ENCODE measurements at places on chromosomes 12 and 14. TPM values are rescaled to one million over a fixed set of nuclear protein-coding genes. Genes with fewer than 3 reads are reported as not detected.

The KRT71 gene
- not detected for total RNA-seq

The MANSC1 gene
- total RNA-seq, result 10.5 TPM

- peak; percentile 5 for DNase-seq
Observed at GRCh38 chr14:68039593-68039992, 220.0 kb downstream of the RAD51B start.

DNA sequence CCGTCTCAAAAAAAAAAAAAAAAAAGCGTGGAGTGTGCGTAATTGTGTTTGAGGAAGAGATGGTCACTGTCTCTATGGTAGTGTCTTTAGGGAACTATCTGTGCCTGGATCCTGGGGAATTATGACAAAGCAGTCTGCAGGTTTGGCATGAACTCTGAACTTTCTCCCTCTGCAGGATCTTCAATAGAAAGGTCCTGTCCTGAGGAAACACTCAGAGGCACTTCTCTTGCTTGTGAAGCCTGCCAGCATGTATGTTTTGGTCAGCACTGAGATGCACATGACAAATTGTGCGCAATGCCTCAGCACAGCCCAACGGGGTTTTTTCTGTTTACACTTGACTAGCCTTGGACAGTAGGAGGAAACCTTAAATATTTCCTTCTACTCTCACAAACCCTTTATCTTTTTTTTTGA is 46.6 kb downstream of the ATF7 start:
- no peak for DNase-seq

DNA sequence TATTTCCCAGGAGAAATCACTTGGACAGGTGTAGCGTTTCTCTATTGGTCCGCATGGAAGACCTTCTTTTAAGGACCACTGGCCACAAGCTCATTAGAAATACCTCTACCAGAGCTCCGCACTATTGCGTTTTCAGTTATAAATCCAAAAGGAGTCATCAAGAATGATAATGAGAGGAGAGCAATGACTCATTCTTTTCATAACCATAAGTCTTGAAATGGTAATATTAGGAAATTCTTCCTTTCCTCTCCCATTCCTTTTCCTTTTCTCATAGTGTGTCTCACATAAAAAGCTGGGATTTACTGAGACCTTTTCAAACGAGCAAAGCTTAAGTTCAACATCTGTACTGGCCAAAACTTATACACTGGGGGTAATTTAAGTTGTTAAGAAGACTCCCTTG is 215.7 kb downstream of the CPNE8 start:
- DNase-seq, result no peak

DNA sequence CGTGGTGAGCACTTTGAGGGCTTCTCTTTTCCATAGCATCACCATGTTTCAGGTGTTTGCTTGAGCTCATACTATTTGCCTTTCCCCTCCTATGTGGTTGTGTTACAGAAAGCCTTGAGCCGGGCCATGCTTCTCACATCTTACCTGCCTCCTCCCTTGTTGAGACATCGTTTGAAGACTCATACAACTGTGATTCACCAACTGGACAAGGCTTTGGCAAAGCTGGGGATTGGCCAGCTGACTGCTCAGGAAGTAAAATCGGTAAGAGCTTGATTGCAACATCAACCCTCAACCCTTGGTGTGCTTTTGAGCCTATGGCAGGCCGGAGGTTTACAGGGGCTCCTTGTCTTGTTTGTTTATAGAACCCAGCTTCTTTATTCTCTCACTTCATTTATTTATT is 8.1 kb downstream of the LETMD1 start:
- no peak for DNase-seq

DNA sequence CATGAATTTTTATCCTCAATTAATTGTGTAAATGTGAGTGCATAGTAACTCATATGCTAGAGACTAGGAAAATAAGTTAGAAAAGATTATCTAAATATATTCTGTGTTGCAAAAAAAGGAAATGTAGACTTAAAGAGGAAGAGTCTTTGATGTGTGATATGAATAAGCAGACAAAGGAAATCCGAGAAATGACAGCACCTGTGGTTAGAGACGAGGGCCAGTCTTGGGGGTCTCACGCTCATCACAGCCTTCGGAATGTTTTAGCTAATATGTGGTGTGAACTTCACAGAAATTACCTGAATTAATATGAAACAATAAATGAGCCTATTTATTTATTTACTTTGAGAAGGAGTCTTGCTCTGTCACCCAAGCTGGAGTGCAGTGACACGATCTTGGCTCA is 11.6 kb downstream of the ATP6V0A2 start:
- DNase-seq, result no peak

Data from A673 (cell line).